CD4-positive, alpha-beta T cell treated with Interleukin-10 for 1 hour (primary cell): ENCODE measurements at places on chromosomes 12 and 14.

DNA sequence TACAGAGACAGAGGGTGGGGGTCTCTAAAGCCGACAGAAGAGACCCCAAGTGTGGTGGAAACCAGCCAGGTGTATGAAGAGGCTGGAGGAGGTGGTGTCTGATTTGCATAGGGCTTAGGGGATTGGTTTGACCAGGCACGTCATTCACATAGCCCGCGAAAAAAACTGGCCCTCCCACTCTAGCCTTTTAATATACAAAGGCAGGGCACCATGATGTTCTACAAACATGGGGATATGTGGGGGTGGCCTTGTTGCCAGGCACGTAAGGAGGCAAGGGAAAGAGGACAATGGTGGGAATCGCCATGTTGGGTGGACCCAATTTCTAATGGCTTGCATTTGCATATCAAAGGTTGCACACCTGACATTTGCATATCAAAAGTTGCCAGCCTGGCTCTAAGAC is 13.2 kb downstream of the LALBA start:
- DNase-seq: no peak

DNA sequence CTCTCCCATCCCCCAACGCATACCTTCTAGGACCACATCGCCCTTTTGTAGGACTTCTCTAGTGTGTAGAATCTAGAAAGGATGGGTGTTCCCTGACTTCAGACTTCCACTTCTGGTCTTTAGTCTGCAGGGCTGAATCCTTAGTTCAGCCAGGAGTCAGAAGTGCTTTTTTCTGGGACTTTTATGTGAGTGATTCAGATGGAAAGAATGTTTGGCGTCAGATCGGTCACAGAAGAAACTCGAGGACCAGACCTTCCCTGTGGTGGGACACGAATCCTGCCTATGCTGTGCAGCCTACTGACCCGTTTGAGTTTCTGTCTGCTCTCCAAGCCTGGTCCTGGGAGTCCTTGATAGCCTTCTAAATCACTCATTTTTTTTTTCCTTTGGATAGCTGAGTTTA is 165.4 kb upstream of the SSTR1 start:
- DNase-seq: no peak

DNA sequence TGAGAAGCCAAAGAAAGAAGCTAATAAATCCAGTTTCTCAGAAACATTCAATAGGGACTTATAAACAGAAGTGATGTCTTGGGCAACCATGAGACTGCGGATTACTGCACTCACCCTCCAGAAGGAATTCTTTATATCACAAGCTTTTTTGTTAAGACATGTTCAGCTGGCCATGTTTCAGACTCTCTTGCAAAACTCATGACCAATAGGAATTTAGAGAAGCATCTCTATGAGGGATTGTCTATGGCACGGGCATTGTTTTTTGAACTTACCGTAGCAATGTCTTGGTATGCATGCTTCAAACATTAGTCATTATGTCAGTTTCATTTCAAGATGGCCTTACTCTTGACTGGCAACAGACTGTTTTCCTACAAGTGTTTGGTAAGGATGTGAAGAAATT is 15.5 kb upstream of the ZNF268 start:
- no peak for DNase-seq

- DNase-seq: no peak
Observed at GRCh38 chr12:113861708-113862312, 104.3 kb downstream of the RBM19 start.

DNA sequence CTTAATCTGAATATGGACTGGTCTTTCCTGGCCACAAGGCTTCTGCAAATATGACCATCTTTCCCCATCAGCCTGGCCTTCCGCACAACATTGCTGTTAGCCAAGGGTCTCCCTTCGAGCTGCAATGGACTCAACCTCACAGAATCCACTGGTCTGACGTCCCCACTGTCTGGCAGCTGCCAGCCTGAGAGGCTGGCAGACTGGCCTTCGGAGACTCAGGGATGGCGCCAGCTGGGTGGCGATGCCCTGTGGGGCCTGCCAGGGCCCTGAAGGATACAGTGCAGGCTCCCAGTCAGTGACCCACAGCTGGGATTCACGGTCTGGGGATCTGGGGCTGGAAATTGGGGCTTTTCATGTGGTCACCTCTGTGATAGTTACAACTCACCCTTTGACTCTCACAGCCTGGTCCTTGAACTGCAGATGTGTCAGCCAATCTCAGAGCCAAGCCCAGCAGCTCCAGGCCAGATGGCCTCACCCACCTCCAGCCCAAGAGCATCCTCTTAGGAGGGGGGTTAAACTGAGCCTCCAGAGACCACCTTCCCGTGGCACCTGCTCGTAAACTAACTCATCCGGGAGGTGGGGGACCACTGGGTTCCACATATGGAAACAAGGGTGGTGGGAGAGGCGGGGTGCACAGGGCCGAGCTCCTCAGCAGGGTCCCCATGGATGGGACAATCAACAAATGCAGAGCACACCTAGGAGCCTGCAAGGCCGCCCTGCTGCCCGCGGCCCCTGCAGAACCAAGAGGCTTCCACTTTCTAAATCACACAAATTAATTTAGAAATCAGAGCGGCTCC is 21.1 kb upstream of the C14orf180 start:
- DNase-seq: no peak
